Liver (tissue), 10 donors: ENCODE measurements at places on chromosomes 11 and 22. TPM values are rescaled to one million over a fixed set of nuclear protein-coding genes. Genes with fewer than 3 reads are reported as not detected.
A peak's percentile ranks its signal among the peaks of the same experiment; 100 is the strongest.

The MYBPC3 gene
- polyA plus RNA-seq = not detected

- peak; percentile 46 for DNase-seq
- peak overlapping the region; percentile 85 for H3K27ac ChIP-seq
- H3K36me3 ChIP-seq = no peaks in the 10 kb centered on the region
- H3K4me3 ChIP-seq = peak overlapping the region; percentile 65
- H3K4me1 ChIP-seq = peaks cover 45% of the 10 kb centered on the region
Measured at GRCh38 chr22:21568347-21569075, 997 bp downstream of the UBE2L3 start.

The UBQLN3 gene
- polyA plus RNA-seq = not detected

DNA sequence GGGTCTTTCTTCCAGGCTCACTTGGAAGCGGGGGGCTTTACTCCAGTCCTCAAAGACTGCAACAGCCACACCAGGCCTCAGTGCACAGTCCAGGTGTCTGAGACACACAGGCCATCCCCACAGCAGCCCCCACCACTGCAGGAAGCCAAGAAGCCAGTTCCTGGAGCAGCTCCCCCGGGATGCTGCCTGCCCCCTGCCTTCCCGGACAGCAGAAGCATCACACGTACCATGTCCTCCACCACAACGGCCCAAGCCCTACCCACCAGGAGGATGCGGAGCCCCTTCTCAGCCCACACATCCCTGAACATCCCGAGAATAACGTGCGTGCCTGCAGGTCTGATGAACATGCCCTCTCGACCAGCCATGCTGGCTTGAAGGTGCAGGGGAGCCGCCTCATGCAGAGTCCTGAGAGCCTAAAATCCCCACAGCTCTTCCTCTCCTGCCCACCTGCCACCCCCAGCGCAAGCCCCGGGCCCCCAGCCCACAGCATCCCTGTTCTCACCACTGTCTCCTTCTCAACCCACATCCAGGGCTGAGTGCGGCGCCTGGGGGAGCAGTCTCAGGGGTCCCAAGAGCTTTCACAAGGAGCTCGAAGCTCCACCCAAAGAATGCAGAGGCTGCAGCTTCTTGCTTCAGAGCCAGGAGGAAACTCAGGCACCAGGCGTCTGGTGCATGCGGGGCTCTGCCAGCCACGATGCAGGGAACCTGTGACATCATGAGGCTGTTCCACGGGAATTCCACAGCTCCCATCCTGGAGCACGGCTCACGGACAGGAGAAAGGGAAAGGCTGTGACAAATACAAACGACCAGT lies 209.6 kb downstream of the BRD1 start:
- H3K4me3 ChIP-seq = no peak overlapping the region
- H3K4me1 ChIP-seq = no peaks in the 10 kb centered on the region
- no peaks in the 10 kb centered on the region for H3K27me3 ChIP-seq

The CRYBB3 gene
- 0.38 TPM for polyA plus RNA-seq

GRCh38 chr11:124793466-124794278 lies 6.5 kb downstream of the MSANTD2 start:
- DNase-seq = no peak
- no peaks in the 10 kb centered on the region for H3K36me3 ChIP-seq
- H3K4me3 ChIP-seq = no peak overlapping the region
- no peaks in the 10 kb centered on the region for H3K27me3 ChIP-seq
- peaks cover 3% of the 10 kb centered on the region for H3K4me1 ChIP-seq

- H3K36me3 ChIP-seq = no peaks in the 10 kb centered on the region
- no peaks in the 10 kb centered on the region for H3K27me3 ChIP-seq
- no peak overlapping the region for H3K4me3 ChIP-seq
- no peak overlapping the region for H3K27ac ChIP-seq
Measured at GRCh38 chr11:130469181-130469580, 20.7 kb downstream of the ADAMTS15 start.

The TRIM66 gene
- polyA plus RNA-seq = 1.8 TPM

DNA sequence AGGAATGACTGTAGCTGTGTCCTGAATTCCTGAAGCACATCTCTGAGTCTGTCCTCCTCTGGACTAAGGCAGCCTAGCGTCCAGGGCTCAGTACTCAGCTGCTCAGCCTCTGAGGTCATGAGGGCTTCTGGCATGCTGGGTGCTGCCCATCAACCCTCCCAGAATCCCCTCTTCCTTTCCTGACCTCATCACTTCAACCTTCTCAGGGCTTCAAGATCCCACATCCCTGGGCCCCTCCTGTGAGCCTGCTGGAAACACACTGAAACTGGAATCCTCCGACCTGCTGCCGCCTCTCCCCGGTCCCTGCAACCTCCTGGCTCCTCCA lies 803 bp downstream of the KRTAP5-8 start:
- H3K4me3 ChIP-seq = no peak overlapping the region
- no peak for DNase-seq
- H3K36me3 ChIP-seq = no peaks in the 10 kb centered on the region

GRCh38 chr11:33544593-33545373 lies 155.8 kb downstream of the C11orf91 start:
- H3K36me3 ChIP-seq = no peaks in the 10 kb centered on the region
- no peaks in the 10 kb centered on the region for H3K4me1 ChIP-seq
- H3K4me3 ChIP-seq = no peak overlapping the region
- DNase-seq = no peak

The MMP13 gene
- polyA plus RNA-seq = not detected

The CLCF1 gene
- polyA plus RNA-seq = 0.14 TPM

- peaks cover 13% of the 10 kb centered on the region for H3K4me1 ChIP-seq
- peak overlapping the region; percentile 75 for H3K4me3 ChIP-seq
- no peaks in the 10 kb centered on the region for H3K27me3 ChIP-seq
- peaks cover 3% of the 10 kb centered on the region for H3K36me3 ChIP-seq
- DNase-seq = no peak
- H3K27ac ChIP-seq = peak overlapping the region; percentile 70
Measured at GRCh38 chr11:776561-777287, 563 bp downstream of the GATD1 start.

GRCh38 chr11:107180236-107180635 lies 162.0 kb upstream of the GUCY1A2 start:
- no peaks in the 10 kb centered on the region for H3K4me1 ChIP-seq
- H3K4me3 ChIP-seq = no peak overlapping the region
- H3K27me3 ChIP-seq = no peaks in the 10 kb centered on the region
- no peak for DNase-seq

GRCh38 chr11:86152006-86152862 lies 83.3 kb upstream of the PICALM start:
- H3K27me3 ChIP-seq = no peaks in the 10 kb centered on the region
- H3K36me3 ChIP-seq = no peaks in the 10 kb centered on the region
- H3K27ac ChIP-seq = peak overlapping the region; percentile 52
- peaks cover 15% of the 10 kb centered on the region for H3K4me1 ChIP-seq

The MOGAT2 gene
- 24.3 TPM for polyA plus RNA-seq

- no peak for DNase-seq
- H3K4me1 ChIP-seq = peaks cover 6% of the 10 kb centered on the region
- peaks cover 3% of the 10 kb centered on the region for H3K27me3 ChIP-seq
- no peaks in the 10 kb centered on the region for H3K36me3 ChIP-seq
- no peak overlapping the region for H3K27ac ChIP-seq
Measured at GRCh38 chr22:26170795-26171580, 1.7 kb downstream of the SEZ6L start.

The RRAS2 gene
- 15.8 TPM for polyA plus RNA-seq

The EED gene
- polyA plus RNA-seq = 5.4 TPM

GRCh38 chr22:48811885-48812284 lies 1015.8 kb downstream of the BRD1 start:
- H3K36me3 ChIP-seq = no peaks in the 10 kb centered on the region
- H3K4me3 ChIP-seq = no peak overlapping the region
- H3K27me3 ChIP-seq = no peaks in the 10 kb centered on the region
- no peak overlapping the region for H3K27ac ChIP-seq

GRCh38 chr11:115161876-115162275 lies 342.3 kb downstream of the CADM1 start:
- no peaks in the 10 kb centered on the region for H3K36me3 ChIP-seq
- H3K4me1 ChIP-seq = no peaks in the 10 kb centered on the region
- no peak for DNase-seq
- no peak overlapping the region for H3K4me3 ChIP-seq

The ZNF215 gene
- polyA plus RNA-seq = 0.07 TPM

- no peaks in the 10 kb centered on the region for H3K36me3 ChIP-seq
- H3K4me1 ChIP-seq = no peaks in the 10 kb centered on the region
- H3K4me3 ChIP-seq = no peak overlapping the region
- peak; percentile 74 for DNase-seq
- no peak overlapping the region for H3K27ac ChIP-seq
- H3K27me3 ChIP-seq = no peaks in the 10 kb centered on the region
Measured at GRCh38 chr11:44286268-44286880, 23.6 kb downstream of the ALX4 start.

DNA sequence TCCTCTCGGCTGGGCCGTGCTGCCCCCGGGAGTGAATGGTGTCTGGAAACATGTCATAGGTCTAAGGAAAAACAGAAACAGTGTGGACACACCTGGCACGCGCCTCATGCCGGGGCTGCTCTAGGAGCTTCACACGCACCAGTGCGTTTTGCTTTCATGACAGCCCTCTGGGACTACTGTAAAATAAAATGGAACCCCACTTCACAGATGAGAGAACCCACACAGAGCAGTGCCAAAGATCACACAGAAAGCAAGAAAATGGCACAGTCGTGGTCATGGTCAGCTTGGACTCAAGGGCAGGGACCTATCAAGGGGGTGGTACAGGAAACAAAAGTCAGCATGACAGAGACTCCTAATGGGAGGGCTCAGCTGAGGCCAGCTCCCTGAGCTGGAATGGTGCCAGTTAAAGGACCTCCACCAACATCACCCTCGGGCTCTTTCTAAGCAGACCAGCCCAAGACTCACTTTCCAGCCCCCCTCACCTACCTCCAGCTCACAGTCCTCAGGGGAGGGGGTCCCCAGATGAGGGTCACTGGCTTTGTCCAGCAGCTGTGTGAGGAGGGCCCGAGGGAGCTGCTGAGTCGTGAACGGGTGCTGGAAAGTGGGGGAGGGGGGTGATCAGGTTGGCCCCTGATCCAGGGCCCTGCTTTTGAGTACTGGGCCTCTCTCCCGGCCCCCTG lies 3.3 kb downstream of the MAP4K2 start:
- peaks cover 6% of the 10 kb centered on the region for H3K36me3 ChIP-seq
- H3K27ac ChIP-seq = no peak overlapping the region
- DNase-seq = no peak

- H3K4me3 ChIP-seq = no peak overlapping the region
- peaks cover 16% of the 10 kb centered on the region for H3K36me3 ChIP-seq
- H3K27me3 ChIP-seq = no peaks in the 10 kb centered on the region
- H3K27ac ChIP-seq = no peak overlapping the region
- no peak for DNase-seq
- peaks cover 4% of the 10 kb centered on the region for H3K4me1 ChIP-seq
Measured at GRCh38 chr11:66867425-66868040, 10.7 kb downstream of the LRFN4 start.

The TLCD5 gene
- polyA plus RNA-seq = 0.31 TPM

The HEPN1 gene
- 0.22 TPM for polyA plus RNA-seq

- DNase-seq = no peak
- H3K27ac ChIP-seq = no peak overlapping the region
- peaks cover 4% of the 10 kb centered on the region for H3K4me1 ChIP-seq
Measured at GRCh38 chr22:20967697-20968211, 699 bp downstream of the AIFM3 start.

DNA sequence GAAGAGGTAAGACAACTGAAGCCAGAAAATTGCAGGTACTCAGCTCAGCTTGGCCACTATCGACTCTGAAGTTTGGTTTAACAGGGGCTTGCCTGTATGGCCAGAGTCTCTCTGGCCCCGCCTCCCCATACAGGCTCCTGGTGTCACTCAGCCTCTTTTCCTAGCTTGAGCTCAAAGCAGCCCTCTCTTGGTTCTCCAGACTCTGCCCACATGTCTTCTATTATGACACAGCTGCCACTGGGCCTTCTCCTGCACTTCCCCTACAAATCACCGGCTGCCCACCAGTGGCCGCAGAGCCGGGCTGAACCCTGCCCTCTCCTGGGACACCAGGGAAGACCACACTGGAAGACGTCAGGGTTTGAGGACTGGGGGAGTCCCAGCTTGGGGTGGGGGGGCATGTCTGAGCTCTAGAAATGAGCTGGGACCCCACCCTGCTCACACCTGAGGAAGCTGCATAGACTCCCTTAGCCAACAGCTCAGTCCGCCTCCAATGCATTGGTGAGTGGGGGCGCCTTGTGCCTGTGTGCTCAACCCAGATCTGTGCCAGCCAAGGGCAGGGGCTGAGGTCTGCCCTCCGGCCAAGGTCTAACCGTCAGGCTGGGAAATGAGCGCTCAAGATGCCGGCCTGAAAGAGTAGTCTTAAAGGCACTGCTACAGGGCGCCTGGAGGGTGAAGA lies 94.4 kb upstream of the LMO1 start:
- H3K27ac ChIP-seq = no peak overlapping the region
- no peak overlapping the region for H3K4me3 ChIP-seq
- no peaks in the 10 kb centered on the region for H3K36me3 ChIP-seq
- DNase-seq = no peak
- no peaks in the 10 kb centered on the region for H3K27me3 ChIP-seq

GRCh38 chr22:29040385-29041275 lies 21.0 kb downstream of the C22orf31 start:
- peak; percentile 62 for DNase-seq
- H3K27me3 ChIP-seq = no peaks in the 10 kb centered on the region
- H3K27ac ChIP-seq = peak overlapping the region; percentile 11
- no peaks in the 10 kb centered on the region for H3K36me3 ChIP-seq

DNA sequence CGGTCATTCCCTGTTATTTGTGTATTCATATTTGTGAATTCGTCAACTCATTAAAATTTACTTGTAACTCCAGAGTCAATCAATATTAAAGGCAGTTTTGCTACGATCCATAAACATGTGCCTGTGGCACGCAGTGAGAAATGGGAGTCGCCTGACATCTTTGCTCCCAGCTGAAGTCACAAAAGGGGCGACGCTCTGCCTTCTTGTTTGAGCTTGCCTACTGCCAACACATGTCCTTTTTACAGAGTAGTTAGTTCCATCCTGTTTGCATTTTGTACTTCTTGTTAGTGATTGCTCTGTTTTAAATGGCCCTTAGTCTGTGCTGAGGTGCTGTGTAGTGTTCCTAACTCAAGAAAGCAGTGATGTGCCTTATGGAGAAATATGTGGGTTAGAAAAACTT lies 305.3 kb downstream of the ETS1 start:
- H3K27ac ChIP-seq = no peak overlapping the region
- DNase-seq = no peak
- H3K27me3 ChIP-seq = no peaks in the 10 kb centered on the region
- no peaks in the 10 kb centered on the region for H3K36me3 ChIP-seq

The ACR gene
- 0.07 TPM for polyA plus RNA-seq

- DNase-seq = no peak
- no peaks in the 10 kb centered on the region for H3K36me3 ChIP-seq
- H3K27ac ChIP-seq = no peak overlapping the region
- no peaks in the 10 kb centered on the region for H3K27me3 ChIP-seq
Measured at GRCh38 chr11:94924612-94925011, 48.7 kb downstream of the CWC15 start.

The PHLDA2 gene
- polyA plus RNA-seq = 0.99 TPM

The TKFC gene
- 134 TPM for polyA plus RNA-seq

GRCh38 chr11:134519788-134520187 lies 107.7 kb upstream of the B3GAT1 start:
- no peak overlapping the region for H3K4me3 ChIP-seq
- no peak for DNase-seq
- no peaks in the 10 kb centered on the region for H3K27me3 ChIP-seq
- H3K4me1 ChIP-seq = no peaks in the 10 kb centered on the region
- no peak overlapping the region for H3K27ac ChIP-seq

The OR8G1 gene
- polyA plus RNA-seq = not detected

The SCGB1A1 gene
- polyA plus RNA-seq = not detected

The PKP3 gene
- polyA plus RNA-seq = 0.08 TPM
